ENCODE measurements at places on chromosomes 1 and 21.

DNA sequence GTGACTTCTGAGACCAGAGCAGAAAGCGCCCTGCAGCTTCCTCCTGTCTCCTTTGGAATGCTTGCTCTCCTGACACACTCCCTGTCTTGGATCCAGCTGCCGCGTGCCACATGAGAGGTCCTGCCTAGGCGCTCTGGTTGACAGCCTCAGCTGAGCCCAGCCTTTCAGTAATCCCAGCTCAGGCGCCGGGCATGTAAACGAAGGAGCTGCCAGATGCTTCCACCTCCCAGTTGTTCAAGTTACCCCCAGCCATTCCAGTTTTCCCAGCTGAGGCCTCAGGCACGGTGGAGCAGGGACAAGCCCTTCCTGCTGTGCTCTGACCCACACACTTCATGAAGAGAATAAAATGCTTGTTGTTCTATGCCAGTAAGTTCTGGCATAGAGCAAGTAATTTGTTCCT is 14.3 kb upstream of the CD34 start:
- no peak for DNase-seq

GRCh38 chr21:45296638-45297037 is 8.9 kb upstream of the POFUT2 start:
- DNase-seq, result no peak

DNA sequence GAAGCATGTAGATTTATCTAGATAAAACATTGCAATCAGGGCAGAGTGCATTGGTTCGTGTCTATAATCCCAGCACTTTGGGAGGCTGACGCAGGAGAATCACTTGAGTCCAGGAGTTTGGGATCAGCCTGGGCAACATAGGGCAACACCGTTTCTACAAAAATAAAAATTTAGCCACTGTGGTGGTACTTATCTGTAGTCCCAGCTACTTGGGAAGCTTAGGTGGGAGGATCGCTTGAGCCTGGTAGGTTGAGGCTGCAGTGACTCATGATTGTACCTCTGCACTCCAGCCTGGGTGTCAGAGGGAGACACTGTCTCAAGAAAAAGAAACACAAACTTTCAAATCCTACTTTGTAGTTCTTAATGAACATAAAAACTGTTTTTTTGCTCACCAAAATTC is 64.2 kb upstream of the RCC1 start:
- no peak for DNase-seq

- no peak for DNase-seq
Observed at GRCh38 chr1:206001476-206001888, 1.7 kb downstream of the RAB7B start.

DNA sequence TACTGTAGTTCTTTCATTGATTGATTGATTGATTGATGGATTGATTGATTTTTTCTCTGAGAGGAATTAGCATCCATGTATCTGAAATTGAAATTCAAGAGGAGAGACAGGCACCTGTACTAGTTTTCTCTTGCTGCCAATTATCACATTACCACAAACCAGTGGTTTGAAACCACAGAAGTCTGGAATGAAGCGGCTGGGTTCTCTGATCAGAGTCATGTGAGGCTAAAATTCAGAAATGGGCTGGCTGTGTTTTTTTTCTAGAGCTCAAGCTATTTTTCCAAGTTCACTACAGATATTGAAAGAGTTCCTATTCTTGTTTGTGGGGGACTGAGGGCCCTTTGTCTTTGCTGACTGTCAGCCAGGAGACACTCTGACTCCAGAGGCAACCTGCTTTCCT is 10.0 kb downstream of the NBPF3 start:
- no peak for DNase-seq

Measured in NCI-H1092 (cell line).